Fibroblast of skin of left biceps (primary cell): ENCODE measurements at places on chromosomes 1 and 21.

DNA sequence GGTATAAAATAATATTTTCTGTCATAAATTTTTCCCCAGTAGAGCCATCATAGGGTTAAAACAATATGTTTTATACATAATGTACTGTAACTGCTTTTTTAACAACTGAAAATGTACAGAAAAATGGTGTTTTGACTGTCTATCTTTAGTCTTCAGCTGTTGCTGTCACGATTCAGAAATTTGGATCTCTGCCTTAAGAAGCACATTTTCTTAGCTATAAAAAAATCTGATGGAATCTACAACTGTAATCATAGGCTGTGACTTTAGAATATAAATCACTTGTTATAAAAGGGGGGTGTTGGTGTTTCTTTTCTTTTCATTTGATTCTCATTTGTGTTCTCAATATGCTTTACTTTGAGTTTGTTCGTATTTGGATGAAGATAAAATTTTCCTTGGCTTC lies 187.5 kb downstream of the PDE4B start:
- DNase-seq = no peak

DNA sequence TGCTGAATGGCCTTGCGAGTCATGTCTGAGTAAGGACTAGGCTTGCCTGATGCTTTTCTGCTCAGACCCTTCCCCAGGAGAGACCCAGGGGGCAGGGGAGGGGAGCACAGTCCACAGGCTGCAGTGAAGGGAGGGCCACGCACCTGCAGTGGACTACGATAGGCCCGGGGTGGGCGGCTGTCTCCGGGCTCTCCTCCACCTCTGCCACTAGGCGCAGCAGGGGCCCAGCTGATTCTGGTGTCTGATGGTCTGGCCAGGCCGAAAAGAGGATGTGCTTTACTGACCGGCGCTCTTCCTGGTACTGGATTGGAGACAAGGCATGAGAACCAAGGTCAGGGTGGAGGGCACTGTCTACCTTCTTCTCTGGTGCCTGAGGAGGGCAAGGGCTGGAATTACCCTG lies 7.9 kb upstream of the ARL8A start:
- no peak for DNase-seq

DNA sequence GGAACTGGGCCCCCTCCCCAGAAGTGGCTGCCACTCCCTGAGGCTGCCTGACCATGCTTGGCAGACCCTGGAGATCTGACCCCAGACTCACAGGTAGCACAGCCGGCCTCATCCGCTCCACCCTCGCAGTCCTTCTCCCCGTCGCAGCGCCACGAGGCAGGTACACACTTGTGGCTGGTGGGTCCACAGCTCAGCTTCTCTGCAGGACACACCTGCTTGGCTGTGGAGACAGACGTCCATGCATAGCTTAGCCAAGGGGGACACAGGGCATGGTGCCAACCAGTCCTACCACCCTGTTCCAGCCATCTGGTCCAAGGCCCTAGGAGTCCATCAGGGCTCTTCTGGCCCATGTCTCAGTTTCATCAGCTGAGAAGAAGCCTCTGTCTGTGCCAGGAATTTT lies 42.2 kb upstream of the MAGOH start:
- no peak for DNase-seq

DNA sequence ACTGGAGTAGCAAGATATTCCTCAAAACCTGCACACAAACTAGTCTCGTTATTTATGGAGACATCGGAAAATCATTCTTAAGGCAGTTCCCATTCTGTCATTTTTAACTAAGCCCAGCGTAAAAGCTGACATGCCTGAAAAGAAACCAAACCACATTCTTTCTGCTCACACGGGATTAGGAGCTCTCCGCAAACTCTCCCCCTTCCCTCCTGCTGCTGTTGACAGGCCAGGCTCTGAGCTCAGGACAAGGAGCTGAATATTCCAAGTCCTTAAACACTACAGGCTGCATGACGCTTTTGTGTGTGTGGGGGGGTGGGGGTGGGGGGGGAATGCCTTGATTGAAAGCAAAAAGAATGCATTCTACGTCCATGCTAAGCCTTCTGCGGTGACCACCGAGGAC lies 5.2 kb downstream of the OLIG1 start:
- no peak for DNase-seq

DNA sequence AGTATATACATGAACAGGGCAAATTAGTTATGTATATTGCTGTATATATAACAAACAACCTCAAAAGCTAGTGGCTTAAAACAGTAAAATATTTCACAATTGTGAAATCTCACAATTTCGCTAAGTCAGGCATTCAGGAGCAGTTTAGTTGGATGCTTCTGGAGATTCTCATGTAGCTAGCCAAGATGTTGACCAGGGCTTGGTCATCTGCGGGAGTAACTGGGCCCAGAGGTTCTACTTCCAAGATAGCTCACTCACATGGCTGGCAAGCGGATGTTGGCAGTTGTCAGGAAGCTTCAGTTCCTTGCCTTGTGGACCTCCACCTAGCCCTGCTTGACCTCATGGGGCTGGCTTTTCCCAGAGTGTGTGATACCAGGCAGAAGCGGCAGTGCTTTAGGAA lies 95.6 kb downstream of the TTC3 start:
- no peak for DNase-seq

GRCh38 chr1:21365036-21365435 lies 74.8 kb upstream of the ECE1 start:
- DNase-seq = no peak
